ENCODE measurements at places on chromosomes 6 and 20.

DNA sequence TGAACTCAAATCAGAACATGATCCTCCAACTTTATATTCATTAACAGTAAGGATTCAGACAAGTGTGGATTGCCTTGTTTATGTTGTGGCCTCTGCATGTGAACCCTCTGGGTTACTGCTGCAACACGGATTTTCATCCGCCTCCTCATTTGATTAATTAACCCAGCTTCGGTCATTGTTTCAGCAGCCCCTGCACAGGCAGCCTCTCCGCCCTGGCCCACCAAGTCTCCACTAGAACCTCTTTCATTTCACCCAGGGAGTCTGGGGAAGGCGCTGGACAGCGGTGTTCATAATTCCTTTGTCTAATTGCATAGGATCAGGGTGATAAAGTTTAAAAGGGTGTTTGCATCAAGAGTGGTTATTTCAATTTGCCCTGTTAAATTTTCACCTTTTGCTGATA, 15.7 kb downstream of the NKX2-2 start:
- no peak for DNase-seq

DNA sequence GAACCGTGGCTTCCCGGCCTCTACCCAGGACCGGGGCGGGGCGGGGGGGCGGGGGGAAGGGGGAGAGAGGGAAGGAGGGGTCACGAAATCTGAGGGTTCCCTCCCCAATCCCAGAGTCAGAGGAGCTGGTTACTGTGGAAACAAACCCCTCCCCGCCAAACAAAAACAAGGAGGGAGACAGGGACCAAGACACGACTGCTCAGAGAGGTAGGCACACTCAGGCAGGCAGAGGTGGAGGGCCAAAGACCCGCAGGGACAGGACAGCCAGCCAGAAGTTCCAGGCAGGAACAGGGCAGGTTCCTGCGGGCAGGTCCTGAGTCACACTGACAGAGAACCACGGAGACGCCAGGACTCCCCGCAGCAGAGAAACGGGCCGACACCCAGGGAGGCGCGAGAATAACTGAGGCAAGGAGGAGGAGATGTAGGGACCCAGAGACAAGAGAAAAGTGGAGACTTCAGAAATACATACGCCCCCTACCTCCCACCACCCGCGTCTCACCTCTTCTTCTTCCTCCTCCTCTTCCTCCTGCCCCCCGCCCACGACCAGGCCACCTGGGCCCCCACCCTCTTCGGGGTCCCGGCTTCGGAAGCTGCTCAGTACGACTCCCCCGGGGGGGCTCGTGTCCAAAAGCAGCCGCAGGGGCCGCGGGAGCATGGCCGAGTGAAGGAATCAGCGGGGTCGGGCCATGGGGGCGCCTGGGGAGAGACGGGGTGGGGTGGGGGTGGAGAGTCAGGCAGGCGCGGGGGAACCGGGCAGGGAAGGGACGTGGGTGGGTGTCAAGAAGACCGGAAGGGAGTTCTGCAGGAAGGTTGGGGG, 578 bp downstream of the RGL2 start:
- DNase-seq: peak; percentile 87

GRCh38 chr6:109229536-109229935, 134.2 kb downstream of the CEP57L1 start:
- DNase-seq: peak; percentile 19

DNA sequence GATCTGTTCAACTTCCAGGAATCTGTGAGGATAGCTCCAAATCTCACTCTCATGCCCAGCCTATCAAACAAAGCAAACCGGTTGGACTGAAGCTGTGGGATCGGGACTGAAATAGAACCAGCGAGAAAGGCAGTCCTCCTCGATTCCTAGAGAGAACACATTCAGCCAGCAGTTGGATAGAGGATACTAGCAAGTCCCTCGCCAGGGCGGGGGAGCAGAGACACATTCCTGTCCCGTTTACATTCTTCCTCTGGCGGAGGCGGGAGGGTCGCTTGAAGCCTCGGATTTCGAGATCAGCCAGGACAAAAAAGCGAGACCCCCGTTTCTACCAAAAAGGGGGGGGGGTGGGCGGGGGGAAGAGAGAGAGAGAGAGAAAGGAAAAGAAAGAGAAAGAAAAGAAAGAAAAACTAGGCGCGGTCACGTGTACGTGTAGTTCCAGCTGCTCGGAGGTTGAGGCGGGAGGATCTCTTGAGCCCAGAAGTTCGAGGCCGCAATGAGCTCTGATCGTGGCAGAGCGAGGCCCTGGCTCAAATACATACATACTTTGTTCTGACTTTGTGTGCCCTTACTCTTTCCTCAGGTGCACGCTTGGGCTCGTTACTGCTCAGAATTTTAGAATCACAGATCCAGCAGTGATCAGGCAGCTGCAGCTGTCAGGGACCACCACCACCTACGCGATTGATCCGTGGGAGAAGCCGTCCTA, 19.5 kb downstream of the ZNF311 start:
- DNase-seq: peak; percentile 97

GRCh38 chr20:51022803-51023616, at the start of gene KCNG1:
Gene KCNG1 (minus strand): TSS chr20:51023107. CDS start chr20:51010338, 12,769 bp downstream.
- DNase-seq: peak; percentile 90

DNA sequence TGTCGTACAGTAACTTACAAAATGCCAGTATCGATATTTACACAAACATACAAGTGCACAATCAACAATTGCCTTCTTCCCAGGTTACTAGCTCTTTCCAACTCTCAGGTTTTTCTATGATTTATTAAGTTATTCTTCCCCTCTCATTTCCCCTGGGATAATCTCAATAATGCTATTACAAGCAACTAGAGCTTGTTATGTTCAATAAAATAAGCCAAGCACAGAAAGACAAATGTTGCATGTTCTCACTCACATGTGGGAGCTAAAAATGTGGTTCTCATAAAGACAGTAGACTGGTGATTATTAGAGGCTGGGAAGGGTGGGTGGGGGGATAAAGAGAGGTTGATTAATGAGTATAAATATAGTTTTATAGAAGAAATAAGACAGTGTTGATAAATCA, 577.1 kb downstream of the HACE1 start:
- no peak for DNase-seq

DNA sequence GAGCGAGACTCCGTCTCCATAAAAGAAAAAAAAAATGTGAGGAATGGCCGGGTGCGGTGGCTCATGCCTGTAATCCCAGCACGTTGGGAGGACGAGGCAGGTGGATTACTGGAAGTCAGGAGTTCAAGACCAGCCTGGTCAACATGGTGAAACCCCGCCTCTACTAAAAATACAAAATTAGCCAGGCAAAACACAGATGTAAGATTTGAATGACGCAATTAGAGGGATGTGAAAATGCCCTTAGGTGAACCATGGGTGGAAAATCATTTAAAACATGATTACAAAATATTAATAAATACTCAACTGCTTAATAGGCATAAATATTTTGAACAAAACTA, 20.9 kb downstream of the COL9A3 start:
- no peak for DNase-seq

DNA sequence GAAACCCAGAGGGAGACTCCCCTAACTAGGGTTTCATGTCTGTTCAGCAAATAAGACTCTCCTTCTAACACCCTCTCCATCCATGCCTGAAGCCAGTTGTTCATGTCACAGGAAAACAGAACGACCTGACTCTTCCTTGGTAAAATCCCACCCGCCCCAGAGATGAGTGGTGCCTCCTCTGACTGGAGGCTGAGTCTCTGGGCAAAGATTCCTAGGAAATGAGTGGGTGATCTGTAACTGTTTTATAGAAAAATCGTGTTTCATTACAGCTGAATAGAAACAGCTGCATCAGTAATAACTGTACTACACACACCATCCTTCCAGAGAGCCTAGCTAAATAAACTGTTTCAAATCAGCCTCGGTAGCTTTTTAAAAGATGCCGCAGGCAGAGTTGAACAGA, 37.4 kb upstream of the MRPS10 start:
- peak; percentile 56 for DNase-seq

GRCh38 chr6:39707962-39708683, 17.1 kb downstream of the KIF6 start:
- DNase-seq: no peak

- DNase-seq: no peak
These were observed 40.2 kb downstream of the E2F3 start for GRCh38 chr6:20441921-20442320.

- peak; percentile 19 for DNase-seq
These were observed 14.3 kb upstream of the NCOA3 start for GRCh38 chr20:47487175-47487917.

- no peak for DNase-seq
These were observed 41.2 kb downstream of the SLC35D3 start for GRCh38 chr6:136963259-136963658.

DNA sequence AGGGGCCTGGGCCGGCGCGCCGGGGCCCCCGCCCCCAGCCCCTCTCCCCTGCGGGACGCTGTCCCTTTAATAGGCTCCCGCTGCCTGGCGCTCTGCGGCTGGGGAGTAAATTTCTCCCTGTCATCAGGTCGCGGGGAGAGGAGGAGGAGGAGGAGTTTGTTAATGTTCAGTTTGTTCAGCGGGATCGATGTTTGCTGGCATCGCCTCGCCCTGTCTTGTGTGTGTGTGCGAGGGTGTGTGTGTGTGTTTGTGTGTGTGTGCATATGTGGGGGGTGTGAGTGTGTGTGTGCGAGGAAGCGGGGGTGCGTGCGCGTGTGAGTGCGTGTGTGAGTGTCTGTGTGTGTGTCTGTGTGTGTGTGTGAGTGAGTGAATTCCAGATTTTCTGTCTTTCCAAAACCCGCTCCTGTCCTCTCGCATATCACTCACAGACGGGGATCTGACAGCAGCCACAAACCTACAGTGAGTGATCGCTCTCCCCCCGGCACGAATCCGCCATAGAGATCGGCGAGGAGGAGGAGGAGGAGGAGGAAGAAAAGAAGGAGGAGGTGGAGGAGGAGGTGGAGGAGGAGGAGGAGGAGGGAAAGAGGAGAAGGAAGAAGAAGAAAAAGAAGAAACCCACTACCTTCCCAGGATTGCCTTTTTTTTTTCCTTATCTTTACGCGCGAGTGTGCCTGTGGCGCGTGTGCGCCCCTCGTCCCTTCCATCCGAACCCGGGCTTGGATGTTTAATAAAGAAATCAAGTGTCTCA, at the start of gene TSHZ2:
Gene TSHZ2, plus strand, starts transcription at position 169 of the 748 bp plus-strand sequence. CDS start 936 bp downstream, outside the sequence.
- no peak for DNase-seq

- no peak for DNase-seq
These were observed 105.0 kb upstream of the HDDC2 start for GRCh38 chr6:125406741-125407140.

DNA sequence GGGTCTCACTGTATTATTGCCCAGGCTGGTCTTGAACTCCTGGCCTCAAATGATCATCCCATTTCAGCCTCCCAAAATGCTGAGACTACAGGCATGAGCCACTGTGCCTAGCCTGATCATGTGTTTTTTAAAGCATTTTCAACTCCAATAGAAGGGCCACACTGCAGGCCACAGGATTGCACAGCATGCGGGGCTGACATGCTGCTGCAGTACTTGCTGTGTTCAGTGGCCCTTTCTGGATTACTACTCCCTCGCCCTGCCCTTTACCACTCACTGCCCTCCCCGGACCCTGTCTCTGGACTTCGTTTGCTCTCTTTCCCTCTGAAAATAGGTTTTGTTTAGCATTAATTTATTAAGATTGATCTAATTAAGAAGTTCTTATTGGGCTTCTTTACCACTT, 37.3 kb downstream of the HECA start:
- DNase-seq: no peak

GRCh38 chr6:93549868-93550267, 130.5 kb upstream of the EPHA7 start:
- no peak for DNase-seq

- DNase-seq: peak; percentile 38
These were observed 422.5 kb upstream of the RGS17 start for GRCh38 chr6:153553627-153554026.

DNA sequence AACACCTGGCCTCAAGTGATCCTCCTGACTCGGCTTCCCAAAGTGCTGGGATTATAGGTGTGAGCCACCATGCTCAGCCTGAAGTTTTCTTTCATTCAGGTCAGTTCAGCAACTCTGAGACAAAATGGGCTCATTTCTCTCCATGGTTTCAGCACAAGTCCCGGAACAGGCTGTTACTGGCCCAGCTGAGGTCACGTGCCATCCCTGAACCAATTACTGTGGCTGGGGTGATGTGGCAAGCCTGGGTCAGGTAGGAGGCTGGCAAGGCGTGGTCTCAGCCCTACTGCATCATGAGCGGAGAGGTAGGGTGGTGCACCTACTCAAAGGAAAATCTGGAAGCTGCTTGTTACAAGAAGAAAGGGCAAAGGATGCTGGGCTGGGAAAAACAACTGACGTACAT, 326.4 kb downstream of the KIF16B start:
- DNase-seq: no peak

DNA sequence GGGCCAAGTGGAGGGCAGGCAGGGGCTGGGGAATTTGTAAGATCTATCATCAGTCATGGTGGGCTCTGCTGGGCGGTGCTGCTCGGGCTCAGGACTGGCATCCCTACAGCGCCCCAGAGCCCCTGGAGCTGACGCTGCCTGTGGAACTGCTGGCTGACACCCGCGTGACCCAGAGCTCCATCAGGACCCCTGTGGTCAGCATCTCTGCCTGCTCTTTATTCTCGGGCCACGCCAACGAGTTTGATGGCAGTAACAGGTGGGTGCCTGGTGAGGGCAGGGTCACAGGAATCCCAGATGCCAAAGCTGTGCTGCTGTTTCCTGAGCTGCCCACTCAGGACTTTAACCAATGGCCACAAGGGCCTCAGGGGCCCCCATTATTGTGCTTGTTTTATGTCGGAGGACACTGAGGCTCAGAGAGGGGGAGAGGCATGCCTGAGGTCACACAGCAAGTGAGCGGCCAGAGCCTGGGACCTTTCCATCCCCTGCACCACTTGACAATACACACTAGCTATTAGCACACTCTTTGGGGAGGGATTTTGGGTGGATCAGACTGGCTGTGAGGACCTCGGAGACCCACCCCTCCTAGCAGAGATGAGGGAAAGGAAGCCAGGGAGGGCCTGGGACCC, 6.3 kb downstream of the BPIFB2 start:
- DNase-seq: no peak

GRCh38 chr6:101595276-101595675, 201.8 kb downstream of the GRIK2 start:
- peak; percentile 23 for DNase-seq

GRCh38 chr6:6074190-6074589, 67.5 kb upstream of the NRN1 start:
- no peak for DNase-seq

Data from ELR (cell line).